ENCODE measurements at places on chromosomes 3 and 15.
A peak's percentile ranks its signal among the peaks of the same experiment; 100 is the strongest.

GRCh38 chr3:167198949-167199600 lies 181.0 kb downstream of the ZBBX start:
- DNase-seq: no peak

- DNase-seq: no peak
Measured at GRCh38 chr15:98807262-98807661, 158.9 kb downstream of the IGF1R start.

DNA sequence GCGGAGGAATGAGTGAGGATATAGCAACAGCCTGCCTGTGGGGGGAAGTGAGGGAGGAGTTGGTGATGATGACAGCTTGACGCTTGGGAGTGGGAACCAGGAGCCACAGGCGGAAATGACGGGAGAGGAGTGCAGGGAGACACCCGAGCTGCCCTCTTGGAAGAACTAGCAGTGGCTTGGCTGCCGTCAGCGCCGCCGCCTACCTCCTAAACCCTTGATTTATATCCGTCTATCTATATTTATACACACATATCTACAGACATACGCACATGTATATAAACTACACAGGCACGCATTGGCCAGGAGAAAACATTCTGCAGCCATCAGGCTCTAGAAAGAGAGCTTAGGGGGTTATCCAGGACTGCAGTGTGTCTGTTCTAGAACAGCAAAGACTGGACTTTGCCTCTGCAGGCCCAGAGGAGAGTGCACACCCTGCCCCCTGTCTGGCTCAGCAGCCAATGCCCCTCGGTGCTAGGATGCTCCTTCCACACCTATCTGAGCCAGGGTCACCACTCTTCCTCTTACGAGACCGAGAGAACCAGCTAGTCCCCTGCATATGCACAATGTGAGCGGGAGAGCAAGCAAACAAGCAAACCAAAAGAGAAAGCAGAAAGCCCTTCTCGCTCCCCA lies 45.3 kb upstream of the MAGEF1 start:
- DNase-seq: peak; percentile 28

GRCh38 chr3:58874248-58874741 lies 175.5 kb downstream of the CFAP20DC start:
- DNase-seq: no peak

GRCh38 chr3:122502941-122503340 lies 11.8 kb downstream of the KPNA1 start:
- DNase-seq: no peak

- DNase-seq: no peak
Measured at GRCh38 chr3:29164825-29165224, 116.0 kb upstream of the RBMS3 start.

DNA sequence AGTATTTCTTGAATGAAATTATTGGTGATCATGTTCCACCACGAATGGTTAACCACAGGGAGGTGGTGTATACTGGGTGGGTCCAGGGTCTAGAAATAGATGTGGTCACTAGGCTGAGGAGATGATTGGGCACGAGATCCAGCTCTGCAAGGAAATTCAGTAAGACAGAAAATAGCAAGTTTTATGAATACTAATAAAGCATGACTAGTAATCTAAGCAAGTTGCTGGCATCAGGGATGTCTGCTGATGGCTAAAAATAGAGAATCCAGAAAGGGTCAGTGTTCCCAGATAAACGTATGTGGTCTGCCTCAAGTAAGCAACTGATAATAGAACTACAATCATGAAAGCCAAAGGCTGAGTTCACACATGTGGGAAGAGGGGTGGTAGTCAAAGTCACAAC lies 108.3 kb upstream of the FRMD4B start:
- DNase-seq: no peak

DNA sequence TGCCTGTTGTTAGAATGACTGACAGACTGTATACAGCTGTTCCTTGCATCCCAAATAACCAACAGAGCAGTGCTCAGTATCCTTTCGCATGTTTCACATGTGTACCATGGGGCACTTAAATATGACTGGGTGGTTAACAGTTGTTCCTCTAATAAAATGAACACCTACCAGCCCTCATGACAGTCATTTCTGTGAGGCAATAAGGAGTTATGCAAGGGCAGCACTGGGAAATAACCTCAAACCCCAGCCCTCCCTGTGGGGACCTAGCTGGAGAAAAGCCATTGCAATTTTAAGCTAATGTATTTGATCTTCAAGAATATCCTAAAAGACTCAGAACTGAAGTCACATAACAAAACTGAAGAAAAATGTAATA lies 7.3 kb downstream of the RFT1 start:
- no peak for DNase-seq

DNA sequence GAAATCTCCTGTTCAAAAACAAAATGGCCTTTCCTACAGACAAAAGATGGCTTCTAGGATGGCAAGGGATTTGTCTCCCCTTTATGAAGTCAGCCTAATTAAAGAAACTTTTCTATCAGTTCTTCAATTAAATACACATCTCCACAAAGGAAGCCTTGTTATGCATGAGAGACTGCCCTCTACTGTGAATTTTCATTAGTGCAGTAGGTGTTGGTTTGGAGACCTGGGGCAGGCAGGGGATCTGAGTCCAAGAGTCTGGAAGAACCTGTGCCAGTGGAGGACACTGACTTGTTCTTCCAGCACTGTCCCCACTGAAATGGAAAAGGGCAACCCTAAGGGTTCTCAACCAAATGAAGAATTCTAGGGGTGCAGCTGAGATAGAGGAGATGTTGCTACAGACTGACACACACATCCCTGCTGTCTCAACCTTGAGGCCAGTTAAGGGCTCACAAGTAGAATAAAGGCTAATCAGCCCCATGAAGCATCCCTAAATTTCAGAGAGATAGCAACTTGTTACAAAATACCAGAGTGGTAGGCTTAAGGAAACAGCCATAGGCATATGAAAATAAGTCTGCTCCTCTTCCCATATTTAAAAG lies 174.0 kb upstream of the PRICKLE2 start:
- DNase-seq: peak; percentile 37

- no peak for DNase-seq
Measured at GRCh38 chr3:127307916-127308315, 20.1 kb upstream of the PRR20G start.

DNA sequence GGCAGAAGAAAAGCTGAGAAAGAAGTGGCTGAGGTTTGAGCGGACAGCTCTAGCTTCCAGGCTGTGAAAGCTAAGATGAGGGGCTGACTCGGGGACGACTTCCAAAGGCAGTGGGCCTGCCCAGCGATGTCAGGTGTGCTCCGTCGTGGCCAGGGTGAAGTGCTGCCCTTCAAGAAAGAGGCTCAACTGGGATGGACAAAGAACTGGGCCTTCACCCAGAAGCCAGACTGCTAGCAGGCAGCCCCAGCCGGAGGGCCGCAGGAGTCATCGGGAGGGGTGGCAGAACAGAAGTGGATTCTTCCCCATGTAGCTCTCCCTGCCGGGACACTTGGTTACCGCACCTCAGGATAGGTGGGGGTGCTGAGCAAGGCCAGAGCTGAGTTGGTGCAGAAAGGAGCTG lies 13.1 kb upstream of the SEC13 start:
- DNase-seq: no peak

DNA sequence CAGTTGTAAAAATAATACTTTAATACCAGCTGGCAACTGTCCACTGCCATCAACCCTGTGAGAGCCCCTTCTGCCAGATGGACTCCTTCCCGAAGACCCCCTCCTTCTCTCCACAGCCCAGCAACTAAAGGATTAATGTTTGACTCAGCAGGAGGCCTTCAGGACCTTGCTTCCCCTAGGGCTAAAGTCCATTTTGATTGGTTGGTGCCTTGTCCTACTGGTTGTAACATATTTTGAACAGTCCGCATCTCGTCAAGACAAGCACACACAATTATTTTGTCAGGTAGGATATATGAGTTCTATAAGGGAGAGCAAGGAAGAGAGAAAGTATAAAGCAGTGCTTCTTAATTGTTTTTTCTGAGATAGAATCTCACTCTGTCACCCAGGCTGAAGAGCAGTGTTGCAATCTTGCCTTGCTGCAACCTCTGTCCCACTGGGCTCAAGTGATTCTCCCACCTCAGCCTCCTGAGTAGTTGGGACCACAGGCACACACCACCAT lies 18.6 kb downstream of the ACOX2 start:
- peak; percentile 45 for DNase-seq

- no peak for DNase-seq
Measured at GRCh38 chr15:60184579-60184978, 180.5 kb downstream of the FOXB1 start.

DNA sequence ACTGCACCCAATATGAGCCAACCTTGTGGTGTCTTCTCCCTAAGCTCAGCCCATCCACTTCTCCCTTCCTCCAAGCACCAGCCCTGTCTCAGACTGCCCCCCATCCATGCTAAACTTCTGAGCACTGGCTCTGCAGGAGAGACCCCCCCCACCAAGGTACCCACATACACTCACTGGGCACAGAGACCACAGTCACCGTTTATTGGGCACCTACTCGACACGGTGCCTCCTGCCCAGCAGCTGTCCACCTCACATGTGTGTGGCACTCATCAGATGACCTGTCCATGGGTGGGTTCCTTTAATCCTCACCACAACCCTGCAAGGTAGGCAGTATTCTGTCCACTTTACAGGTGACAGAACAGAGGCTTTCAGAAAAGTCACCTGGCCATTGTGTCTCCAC lies 22.3 kb upstream of the SFMBT1 start:
- DNase-seq: no peak

GRCh38 chr3:113274425-113275257 lies 63.3 kb downstream of the BOC start:
- peak; percentile 41 for DNase-seq

GRCh38 chr3:160450846-160451245 lies 1.3 kb upstream of the TRIM59 start:
- DNase-seq: no peak

DNA sequence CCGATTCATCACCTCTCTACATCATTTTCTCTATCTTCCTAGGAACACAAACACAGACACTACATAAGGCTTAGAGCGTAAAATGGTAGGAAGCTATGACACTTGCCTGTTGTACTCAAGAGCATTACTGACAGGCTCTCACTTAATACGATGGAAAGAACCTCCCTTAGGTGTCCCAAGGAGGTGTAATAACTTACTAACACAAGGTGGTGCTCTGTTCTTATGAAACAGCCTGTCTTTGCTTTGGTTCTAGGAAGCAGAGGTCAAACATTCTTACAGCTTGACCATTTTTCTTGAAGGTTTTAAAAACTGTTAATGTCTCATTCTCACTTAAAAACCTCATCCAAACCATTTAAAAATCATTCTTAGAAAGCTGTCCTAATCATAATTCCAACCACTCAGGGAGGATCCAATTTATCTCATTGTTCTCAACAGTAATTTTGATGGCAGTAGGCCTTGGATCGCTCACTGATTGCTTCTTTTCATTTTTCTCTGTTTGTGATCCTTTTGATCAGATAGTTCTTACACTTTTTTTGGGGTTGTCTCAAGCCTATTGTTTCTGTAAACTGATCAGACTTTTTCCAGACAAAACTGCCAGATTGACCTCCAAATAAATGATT lies 317.8 kb upstream of the AGTR1 start:
- peak; percentile 9 for DNase-seq

DNA sequence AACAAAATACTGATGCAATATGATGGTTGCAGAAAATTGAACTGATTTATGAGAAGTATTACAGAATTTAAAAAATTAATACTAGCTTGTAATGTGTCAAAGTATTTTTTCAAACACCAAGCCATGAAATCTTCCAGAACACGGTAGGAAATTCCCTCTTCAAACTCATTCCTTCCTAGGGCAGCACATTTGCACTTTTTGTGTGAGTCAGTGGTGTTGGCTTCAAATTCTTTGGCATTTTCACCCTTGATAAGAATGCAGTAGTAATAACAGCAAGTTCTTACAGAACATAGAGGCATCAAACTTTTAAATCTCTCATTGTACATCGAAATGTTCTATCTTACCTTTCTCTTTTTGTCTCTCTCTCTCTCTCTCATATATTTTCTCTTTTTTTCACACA lies 191.8 kb downstream of the CGGBP1 start:
- DNase-seq: no peak

DNA sequence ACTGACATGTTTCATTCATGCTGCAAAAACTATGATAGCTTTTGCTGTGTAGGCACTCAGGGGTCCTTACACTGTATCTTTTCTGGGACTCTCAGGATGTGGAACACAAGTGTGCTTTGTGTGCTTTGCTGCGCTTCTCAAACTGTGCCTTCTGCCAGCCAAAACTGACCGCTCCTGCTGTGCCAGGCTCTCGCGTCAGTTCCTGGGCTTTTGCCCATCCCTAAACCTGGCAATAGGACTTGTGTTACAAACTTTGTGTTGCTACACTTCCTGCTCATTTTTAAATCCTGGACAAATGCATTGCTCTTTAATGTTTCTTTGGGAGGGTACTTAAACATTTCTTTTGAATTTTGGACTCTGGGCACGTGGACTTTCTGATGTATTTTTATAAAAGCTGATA lies 60.3 kb downstream of the DIPK2A start:
- DNase-seq: no peak

DNA sequence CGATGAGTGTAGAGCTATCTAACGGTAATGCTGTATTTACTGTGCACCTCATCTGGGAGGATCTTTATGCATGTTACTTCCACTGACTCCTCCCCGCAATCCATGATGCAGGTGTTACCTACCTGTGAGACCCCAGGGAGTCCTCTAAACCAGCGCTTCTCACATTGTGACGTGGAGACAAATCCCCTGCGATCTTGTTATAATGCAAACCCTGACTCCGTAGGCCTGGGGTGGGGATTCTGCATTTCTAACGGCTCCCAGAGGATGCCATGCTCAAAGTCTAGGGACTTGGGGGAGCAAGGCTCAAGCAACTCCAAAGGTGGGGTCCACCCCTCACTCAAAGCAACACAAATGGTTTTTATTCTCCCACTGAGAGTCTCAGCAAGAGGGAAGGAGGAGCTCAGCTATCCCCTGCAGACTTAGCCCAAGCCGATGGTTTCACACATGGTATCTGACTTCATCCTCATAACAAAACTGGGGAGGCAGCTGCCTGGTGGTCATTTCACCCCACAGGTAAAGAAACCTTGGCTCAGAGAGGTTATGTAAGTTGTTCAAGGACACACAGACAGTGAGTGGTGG lies 63.6 kb downstream of the PCSK6 start:
- DNase-seq: no peak

GRCh38 chr3:140443806-140444205 lies 234.1 kb upstream of the TRIM42 start:
- no peak for DNase-seq

DNA sequence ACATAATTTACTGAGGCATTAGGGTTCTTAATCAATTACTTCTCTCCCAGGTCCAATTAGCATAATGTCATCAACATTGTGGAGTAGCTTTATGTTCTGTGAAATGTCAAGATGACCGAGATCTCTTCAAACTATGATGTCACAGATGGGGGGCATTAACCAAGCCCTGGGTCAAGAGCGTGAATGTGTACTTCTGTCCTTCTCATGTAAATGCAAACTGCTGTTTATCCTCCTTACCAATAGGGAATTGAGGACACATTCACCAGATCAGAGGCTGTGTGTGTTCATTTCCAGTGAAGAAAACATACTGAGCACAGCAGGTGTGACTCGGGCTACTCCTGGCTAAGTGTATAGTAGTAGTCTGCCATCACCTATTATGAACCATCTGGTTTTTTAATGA lies 177.9 kb downstream of the MINAR1 start:
- DNase-seq: no peak

DNA sequence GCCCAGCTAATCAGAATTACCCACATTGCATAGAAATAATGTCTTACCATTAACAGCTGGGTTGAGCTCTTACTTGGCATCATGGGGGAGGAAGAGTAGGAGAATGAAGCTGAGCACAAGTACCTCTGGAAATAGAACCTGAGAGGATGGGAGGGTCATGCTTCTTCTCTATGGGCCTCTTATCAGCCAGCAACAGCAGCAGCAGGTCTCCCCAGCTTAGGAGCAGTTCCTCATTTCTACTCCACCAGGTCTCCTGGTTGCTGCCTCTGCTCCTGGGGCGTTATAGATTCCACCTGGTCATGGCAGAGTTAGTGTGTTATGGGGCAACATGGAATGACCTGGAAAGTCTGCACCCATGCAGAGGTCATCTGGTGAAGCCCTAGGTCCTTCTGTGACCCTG lies 3.4 kb downstream of the FSD2 start:
- no peak for DNase-seq
